ENCODE measurements at places on chromosomes 1 and 21.

- ATAC-seq: no peak
These were observed 173.9 kb downstream of the LTN1 start for GRCh38 chr21:28818663-28819278.

DNA sequence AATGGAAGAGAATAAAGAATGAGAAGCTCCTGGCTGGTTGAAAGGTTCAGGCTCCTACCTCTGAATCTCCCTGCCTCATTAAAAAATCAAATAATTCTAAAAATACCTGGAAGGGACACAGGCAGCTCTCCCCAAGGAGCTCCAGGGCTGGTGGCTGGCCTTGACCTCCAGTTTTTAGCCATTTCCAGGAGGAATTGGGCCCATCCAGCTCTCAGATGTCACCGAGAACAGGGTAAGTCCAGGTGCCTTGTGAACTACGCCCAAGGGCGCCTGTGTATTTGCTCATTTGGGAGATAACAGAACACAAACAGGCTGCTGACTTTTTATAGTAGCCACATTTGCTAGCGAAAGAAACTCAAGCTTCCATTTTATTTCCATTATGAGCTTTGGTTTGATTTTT is 321.0 kb upstream of the C1orf174 start:
- no peak for ATAC-seq

DNA sequence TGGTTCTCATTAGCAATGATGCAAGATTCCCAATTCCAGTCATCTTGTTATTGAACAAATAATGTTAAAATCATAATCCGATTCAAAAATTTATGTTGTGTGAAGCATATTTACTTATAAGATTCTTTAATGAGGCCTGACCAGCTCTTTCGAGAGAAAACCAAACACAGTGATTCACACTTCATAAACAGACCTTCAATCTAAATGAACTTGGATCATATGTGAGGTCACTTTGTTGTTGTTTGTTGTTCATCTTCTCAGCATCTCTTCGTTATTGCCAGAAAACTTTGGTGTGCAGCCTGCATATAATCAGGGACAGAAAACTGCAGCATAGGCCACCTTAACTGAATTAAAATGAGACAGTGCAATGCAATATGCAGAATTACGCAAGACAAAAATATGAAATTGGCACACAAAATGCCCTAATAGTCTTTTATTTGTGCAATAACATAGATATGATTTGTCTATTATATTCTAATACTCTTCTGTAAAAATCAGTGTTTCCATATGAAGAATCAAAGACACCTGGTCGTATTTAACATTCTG is 30.1 kb downstream of the NCAM2 start:
- ATAC-seq: no peak

- no peak for ATAC-seq
These were observed 353.7 kb downstream of the ADGRL2 start for GRCh38 chr1:82154219-82154970.

DNA sequence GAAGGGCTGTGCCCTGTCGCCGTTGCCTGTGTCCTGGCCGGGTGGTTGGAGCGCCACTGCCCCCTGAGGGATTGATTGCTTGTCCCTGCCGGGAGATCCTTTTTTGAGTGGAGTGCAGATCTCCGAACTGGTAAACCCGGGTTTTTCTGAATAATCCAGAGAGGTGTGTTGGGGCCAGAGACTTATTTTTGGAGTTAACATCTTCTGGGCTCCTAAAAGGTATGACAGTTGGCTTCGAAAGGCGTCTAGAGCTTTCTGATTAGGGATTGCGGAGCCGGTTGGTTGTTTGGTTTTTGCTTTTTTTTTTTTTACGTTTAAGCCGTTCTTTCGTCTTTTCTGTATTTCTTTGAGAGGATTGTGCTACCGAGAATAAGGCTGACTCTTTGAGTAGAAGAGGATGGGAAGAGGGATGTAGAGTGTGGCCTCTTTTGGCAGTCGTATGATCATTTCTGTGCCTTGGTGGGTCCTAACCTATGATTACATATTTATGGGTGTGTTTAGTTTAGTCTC is 756 bp downstream of the RLF start:
- no peak for ATAC-seq

GRCh38 chr1:97778718-97779117 is 142.1 kb downstream of the DPYD start:
- no peak for ATAC-seq

- no peak for ATAC-seq
These were observed 4.3 kb downstream of the HSF2BP start for GRCh38 chr21:43654806-43655489.

DNA sequence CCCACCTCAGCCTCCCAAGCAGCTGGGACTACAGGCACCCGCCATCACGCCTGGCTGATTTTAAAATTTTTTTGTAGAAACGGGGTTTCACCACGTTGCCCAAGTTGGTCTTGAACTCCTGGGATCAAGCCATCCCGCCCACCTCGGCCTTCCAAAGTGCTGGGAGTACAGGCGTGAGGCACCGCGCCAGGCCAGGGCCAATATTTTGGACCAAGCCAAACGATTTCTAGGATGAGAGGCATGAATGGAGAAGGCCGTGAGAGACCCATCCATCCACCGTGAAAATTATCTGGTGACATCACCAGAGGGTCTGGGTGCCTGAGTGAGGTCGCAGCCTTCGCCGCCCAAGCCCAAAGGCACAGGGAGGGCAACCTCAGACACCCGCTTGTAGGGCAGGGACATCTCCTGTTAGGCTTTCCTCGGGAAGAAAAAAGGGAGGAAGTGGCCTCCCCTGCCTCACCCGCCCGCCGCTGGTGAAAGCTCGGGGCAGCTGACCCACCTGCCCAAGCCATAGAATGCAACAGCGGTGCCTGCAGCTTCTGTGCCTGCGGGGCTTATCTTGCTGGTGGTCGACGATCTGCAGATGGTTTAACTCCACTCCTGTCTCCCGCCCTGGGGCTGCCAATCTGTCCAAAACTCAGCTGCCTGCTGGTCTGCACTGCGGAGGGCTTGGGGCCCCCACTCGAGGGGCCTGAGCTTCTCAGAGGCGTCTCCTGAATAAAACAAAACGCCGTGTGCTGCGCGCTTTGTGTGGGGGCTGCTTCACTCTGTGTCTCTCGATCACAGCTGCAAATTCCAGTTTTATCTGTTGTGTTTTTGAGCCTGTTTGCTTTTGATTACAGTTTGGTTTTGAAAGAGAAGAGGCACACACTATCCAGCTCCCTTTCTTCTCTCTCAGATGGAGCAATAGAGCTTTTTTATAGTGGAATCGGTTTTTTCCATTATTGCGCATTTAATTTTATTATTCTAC is 85.8 kb downstream of the MRPS6 start:
- no peak for ATAC-seq

- ATAC-seq: no peak
These were observed 103.6 kb upstream of the KAZN start for GRCh38 chr1:14494911-14495310.

GRCh38 chr1:240149484-240150094 is 57.9 kb downstream of the FMN2 start:
- no peak for ATAC-seq

- peak; percentile 58 for ATAC-seq
These were observed 8.2 kb upstream of the TARBP1 start for GRCh38 chr1:234486858-234487840.

DNA sequence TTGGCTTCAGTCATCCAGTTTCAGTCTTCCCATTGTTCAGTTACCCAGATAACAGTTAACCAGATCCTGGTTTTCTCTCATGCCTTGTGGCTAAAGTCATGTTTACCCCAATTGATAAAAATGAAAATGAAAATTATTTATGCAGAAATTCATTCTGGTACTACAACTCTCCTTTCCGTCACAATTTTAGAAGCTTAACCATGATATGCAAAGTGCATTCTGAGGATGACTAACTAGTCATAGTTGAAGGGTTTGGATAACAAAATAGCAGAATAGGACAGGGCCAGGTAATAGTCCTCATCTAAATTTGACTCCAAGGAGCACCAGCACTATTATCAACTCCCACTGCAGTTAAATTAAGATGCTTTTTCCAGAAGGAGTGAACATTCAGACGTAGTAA is 94.7 kb downstream of the NTMT2 start:
- no peak for ATAC-seq

DNA sequence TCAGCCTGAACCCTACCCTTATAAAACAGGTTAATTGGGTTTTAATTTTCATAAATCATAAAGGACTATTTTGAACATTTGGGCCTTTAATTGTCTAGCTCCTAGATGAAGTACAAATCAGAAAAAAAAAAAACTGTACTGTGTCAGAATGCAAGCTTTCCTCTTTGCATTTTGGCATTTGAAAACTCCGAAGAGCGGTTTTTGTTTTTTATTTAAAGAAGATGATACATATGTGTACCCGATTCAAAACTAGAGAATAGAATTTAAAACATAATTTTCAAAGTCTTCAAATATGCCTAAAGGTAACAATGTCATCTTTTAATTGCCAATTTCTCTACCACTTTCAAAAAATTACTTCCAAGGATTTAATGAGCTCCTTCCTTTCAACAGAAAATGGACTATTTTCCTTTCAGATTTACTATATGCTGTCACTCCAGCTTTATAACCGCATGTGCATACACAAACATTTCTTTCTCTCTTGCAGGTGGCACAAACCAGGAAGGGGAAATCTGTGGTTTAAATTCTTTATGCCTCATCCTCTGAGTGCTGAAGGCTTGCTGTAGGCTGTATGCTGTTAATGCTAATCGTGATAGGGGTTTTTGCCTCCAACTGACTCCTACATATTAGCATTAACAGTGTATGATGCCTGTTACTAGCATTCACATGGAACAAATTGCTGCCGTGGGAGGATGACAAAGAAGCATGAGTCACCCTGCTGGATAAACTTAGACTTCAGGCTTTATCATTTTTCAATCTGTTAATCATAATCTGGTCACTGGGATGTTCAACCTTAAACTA is 33.7 kb downstream of the MRPL39 start:
- peak; percentile 99 for ATAC-seq

DNA sequence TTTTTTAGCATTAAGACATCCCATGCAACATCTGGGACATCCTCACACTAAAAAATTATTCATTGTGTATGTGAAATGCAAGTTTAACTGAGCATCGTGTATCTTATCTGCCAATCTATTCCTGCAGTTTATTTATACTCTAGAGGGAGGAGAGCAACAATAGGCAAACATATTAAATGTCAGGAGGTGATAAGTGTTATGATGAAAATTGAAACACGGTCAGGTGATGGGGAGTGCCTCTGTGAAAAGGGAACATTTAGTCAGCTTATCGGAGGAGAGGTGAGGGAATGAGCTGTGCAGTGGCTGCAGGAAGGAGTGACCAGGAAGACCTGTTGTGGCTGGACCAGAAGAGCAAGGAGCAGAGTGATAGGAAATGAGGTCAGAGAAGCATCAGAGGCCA is 775 bp upstream of the EFCAB14 start:
- peak; percentile 1 for ATAC-seq
